ENCODE measurements at places on chromosomes 3 and 15.

- DNase-seq = peak; percentile 34
These were observed 69.4 kb upstream of the GAP43 start for GRCh38 chr3:115553796-115554486.

GRCh38 chr3:39332525-39332924 is 3.0 kb downstream of the CCR8 start:
- no peak for DNase-seq

DNA sequence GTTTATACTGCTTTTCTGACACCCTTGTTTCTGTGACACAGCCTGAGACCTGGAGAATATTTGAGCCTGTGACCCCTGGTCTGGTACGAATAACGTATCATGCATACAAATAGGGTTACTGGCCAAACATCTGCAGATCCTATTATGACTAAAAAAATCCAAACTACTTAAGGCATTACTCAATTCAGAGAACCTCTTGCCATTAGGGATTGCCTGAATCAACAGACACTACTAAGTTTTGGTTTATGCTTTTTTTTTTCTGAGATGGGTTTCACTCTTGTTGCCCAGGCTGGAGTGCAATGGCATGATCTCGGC is 35.4 kb downstream of the OSBPL10 start:
- no peak for DNase-seq

GRCh38 chr15:31476236-31476810 is 149.7 kb downstream of the KLF13 start:
- DNase-seq = no peak

GRCh38 chr15:76978522-76979330 is 16.2 kb upstream of the PSTPIP1 start:
- DNase-seq = no peak

DNA sequence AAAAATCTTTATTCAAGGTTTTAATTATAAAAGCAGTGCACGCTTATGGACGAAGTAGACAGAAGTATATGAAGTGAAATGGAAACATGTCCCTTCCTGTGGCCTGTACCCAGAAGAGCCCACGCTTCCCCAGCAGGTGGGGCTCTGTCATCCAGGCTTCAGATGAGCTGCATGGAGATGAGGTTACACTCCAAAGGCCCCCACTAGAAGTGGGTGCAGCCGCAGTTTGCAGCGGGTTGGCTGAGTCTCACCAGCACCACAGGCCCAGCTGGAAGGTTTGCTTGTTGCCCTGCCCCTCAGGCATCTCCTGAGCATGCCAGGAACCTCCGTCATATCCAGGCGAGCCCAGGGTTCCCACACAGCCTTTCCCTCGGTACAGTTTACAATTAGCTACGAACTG is 33.1 kb downstream of the PRR20G start:
- DNase-seq = no peak

DNA sequence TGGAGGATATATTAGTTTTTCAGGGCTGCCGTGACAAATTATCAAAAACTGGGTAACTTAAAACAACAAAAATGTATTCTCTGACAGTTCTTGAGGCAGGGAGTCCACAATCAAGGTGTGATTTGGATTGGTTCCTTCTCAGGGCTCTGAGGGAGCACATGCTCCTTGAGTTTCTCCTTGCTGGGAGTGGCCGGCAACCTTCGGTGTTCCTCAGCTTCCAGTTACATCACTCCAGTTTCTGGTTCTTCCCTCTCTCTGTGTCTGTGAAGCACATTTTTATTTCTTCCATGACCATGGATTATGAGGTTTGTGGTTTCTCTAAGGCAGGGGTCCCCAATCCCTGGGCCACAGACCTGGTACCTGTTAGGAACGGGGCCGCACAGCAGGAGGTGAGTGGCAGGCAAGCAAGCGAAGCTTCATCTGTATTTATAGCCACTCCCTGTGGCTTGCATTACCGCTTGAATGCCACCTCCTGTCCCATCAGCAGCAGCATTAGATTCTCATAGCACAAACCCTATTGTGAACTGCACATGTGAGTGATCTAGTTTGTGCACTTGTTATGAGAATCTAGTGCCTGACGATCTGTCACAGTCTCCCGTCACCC is 24.3 kb downstream of the LRRC28 start:
- DNase-seq = no peak

DNA sequence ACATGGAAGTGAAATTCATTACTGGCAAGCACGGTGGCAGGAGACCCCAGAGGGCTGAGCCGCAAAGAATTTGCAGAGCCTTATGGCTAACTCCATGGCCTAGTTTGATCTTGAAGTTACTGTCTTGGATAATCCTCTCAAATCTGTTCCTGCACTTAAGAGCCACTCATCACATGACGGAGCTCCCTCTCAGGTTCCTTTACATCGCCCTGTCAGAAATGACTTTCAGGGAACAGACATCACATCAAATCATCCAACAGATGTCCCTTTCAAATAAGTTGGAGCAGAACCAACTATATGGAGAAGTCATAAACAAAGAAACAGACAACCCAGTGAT is 328.8 kb upstream of the THBS1 start:
- DNase-seq = no peak

Measured in fibroblast of skin of right quadriceps (primary cell).